ENCODE measurements at places on chromosomes 2 and 18.

DNA sequence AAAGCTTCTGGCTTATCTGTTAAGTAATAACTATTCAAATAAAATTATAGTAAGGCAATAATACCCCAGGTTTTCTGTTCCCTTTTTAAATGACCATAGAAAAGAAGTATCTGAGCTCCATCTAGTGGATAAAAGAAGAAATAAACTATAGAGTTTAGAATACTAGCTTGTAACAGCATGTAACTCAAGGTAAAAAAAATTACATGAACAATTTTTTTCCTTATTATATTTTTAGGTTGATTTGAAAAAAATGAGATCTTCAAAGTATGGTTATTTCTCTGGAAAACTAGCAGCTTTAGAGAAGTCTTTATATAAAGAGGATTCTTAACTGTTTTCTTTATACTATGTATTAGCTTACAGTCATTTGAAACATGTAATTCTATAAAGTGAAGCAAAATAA lies 58.1 kb downstream of the NCKAP1 start:
- DNase-seq: no peak

DNA sequence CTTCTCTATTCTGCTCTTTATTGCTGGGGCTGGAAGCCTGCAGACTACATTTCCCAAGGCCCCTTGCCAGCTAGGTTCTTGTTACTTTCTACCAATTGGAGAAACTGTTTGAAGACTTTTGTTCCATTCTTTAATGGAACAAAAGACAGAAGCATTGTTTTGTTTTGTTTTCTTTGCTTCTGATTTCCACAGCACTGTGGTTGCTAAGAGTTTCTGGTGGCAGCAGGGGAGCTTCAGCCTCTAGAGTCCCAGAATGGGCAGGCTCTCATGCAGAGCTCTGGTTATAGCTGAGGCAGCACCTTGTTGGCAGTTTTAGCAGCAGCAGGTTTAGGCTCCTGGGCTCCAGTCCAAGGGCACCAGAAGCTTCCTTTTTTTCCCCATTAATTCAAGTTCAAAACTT lies 234.3 kb downstream of the ETAA1 start:
- no peak for DNase-seq

DNA sequence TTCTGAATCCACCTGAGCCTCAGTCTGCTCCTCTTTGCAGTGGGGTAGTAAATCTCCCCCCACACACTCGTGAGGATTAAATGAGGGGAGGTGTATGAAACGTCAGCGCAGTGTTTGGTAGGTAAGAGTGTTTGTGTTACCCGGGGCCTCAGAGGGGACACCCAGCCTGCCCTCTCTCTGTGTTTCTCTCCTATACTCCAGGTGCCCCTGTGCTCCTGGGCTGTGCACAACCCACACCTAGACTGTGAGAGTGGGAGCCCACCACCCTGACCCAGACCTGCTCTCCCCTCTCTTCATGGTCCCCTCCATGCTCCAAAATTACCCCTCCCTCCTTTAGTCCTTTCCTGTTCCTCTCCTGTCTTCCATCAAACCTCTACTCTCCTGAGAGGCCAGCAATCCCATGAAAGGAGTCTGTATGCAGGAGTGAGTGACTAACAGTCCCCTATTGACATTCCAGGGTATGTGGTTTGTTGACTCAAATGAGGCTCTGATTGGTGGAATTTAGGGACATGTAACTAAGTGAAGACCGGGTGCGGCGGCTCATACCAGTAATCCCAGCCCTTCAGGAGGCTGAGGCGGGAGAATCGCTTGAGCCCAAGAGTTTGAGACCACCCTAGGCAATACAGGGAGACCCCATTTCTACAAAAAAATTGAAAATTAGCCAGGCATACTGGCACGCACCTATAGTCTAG lies 10.4 kb downstream of the CIB4 start:
- no peak for DNase-seq

DNA sequence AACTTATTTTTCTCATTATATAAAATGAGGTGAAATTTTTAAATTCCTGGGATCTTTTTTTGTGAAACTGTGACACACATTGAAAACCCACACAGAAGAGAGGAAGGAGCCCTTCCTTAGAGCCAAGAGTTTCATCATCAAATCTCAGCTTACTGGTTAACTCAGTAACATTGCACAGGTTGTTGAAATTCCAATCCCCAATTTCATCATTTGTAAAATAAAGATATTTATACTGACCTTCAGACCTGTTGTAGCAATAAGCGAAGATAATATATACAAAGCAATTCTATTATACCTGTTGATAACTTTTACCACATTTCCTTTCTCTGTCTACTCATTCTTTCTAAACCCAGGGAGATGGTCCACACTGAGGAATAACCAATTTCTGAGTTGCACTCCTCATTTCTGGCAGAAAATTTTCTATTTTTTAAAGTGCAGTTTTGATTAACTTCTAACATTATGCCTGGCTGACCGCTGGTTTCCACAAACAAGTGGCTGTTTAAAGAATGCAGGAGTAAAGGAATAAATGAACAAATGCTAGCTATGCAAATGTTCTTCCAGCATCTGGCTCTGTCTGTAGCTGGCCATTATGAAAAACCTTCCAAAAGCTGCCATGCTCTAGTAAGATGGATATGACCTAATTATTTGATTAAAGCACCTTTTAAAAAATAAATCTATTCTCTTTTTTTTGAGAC lies 105.7 kb upstream of the LINC00305 start:
- DNase-seq: no peak

DNA sequence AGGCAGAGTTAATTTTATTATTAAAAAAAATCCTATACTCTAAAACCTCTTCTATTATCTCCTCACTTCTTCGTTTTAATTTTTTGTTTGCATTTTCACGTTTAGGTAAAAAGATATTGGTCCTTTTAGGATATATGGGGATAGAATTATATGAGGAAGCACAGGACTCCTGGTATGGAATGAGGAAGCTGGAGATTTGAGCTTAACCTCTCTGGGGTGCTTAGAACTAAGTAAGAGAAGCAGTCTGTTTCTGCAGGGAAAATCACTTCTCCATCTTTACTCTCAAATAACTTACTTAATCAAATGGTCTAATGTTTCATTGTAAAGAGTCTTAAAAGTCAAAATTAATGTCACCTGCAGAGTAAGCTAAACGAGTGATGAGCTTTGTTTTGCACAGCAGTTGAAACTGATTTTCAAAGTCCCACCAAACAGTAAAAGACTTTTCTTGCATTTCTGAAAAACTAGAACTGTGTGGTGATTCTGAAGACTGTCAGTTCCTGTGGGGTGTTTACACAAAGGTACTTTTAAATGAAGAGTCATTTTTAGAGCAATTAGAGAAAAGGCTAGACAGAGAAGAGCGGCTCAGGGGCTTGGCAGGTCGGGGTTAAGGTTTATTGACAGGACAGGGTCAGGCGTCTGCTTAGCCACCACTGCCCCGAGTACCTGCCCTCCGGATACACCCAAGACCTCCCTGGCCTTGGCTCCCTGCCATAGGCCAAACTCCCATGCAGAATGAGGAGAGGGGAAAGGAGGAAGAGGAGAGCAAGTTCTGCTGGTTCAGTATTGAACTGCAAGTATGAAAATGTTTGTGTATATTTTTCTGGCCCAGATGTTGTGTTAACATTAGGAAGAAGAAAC lies 21.6 kb downstream of the METAP1D start:
- no peak for DNase-seq

DNA sequence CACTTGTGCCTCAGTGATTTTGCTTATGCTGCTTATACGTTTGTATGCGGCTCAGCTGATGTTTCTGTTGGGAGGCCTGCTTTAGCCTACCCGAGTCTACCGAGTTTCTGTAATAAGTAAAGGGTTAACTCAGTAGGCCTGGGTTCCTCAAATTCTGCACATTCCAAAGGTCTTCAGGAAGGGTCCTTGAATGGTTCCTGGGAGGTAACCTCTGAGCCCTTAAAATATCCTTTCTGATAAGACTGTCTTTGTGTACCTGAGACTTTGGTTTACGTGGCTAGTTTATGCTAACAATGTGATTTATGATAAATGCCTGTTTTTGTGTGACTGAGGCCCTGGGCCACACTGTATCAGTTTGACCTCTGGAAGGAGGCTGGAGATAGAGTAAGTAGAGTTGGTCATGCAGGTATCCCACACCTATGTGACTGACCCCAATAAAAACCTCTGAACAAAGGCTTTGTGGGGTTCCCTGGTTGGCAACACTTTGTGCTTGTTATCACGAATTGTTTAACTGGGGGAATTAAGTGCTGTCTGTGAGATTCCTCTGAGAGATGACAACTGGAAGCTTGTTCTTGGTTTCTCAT lies 18.9 kb upstream of the PNPT1 start:
- DNase-seq: no peak

- DNase-seq: no peak
These were observed 13.0 kb downstream of the DTNA start for GRCh38 chr18:34723143-34723542.

- no peak for DNase-seq
These were observed 142.1 kb downstream of the ARHGAP28 start for GRCh38 chr18:6871566-6871965.

DNA sequence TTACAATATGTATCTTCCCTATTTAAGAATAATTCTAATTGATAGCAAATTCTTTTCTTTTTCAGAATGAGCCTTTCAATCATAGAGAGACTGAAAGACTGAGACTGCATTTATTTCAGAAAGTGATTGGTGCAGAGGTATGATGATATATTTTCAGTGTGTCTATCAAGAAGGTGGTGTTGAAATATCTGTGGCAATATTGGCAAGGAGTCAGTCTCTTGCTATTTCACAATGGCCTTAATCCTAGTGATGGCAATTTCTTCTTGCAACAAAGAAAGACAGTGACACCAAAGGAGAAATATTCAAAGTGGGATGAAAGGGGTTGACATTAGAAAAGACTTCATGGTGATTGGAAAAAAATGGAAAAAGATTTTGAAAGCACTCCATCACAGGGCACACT lies 21.7 kb upstream of the ZBTB14 start:
- DNase-seq: no peak

GRCh38 chr2:85713836-85714235 lies 19.7 kb downstream of the GNLY start:
- DNase-seq: no peak

DNA sequence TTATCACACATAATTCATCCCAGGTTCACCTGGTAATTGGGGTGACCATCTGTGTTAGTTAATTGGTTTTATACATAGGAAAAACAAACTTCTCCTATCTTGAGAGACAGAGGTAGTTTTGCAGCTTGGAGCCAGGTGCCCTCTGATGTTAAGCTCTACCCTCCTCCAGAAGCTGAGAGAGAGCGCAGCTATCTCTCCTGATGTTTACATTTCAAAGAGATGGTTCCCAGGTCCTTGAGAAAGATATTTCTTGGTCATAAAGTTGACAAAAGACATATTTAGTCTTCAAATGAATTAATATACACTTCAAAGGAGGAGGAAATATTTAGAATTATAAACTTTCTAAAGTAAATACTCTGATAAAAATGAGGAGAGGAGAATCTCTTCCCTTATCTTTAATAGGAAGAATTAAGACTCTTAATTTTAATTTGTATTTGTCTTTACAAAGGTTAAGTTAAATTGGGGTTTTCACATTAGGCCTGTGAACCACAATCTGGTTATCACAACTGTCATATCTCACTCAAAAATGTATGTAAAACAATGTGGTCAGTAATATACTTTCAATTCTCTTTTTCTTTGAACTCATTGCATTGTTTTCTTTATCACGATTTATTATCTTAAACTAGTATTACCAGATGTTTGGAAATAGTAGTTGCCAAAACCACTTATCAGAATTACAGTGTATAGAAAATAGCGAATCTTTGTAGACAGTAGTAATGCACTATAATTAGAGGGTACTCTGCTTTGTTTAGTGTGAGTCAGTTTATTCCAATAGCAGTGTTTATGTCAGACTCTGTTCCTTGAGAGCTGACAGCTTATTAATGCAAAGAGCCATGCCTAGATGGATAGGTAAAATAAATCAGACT lies 26.8 kb downstream of the SERPINB4 start:
- no peak for DNase-seq

GRCh38 chr2:226088366-226088674 lies 688.8 kb downstream of the NYAP2 start:
- DNase-seq: no peak

- DNase-seq: no peak
These were observed 122.2 kb downstream of the ATP9B start for GRCh38 chr18:79191418-79191817.

GRCh38 chr18:73151086-73151485 lies 283.3 kb upstream of the NETO1 start:
- DNase-seq: no peak

GRCh38 chr2:142037066-142037465 lies 93.8 kb downstream of the LRP1B start:
- no peak for DNase-seq

- no peak for DNase-seq
These were observed 30.4 kb downstream of the ODC1 start for GRCh38 chr2:10417551-10418335.

DNA sequence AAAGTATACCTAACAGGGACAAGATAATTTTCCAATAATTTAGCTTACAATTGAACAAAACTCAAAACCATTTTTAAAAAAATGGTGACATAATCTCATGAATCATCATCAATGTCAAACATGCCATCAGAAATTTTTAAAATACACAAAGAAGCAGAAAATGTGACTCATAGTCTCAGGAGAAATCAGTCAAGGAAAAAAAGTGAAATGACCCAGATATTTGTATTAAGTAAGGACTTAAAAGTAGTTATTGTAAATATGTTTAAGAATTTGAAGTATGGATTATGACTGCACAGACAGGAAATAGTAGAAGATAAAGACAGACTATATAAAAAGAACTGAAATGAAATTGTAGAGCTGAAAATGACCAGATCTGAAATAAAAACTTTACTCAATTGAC lies 473.9 kb upstream of the SYT4 start:
- no peak for DNase-seq

GRCh38 chr2:172376505-172377125 lies 50.8 kb upstream of the ITGA6 start:
- DNase-seq: no peak

- no peak for DNase-seq
These were observed 19.0 kb upstream of the NPAS2 start for GRCh38 chr2:100800915-100801314.

GRCh38 chr2:54372361-54372760 lies 83.8 kb upstream of the SPTBN1 start:
- no peak for DNase-seq

GRCh38 chr2:28390241-28390745 lies 2.4 kb upstream of the FOSL2 start:
- DNase-seq: peak; percentile 60

DNA sequence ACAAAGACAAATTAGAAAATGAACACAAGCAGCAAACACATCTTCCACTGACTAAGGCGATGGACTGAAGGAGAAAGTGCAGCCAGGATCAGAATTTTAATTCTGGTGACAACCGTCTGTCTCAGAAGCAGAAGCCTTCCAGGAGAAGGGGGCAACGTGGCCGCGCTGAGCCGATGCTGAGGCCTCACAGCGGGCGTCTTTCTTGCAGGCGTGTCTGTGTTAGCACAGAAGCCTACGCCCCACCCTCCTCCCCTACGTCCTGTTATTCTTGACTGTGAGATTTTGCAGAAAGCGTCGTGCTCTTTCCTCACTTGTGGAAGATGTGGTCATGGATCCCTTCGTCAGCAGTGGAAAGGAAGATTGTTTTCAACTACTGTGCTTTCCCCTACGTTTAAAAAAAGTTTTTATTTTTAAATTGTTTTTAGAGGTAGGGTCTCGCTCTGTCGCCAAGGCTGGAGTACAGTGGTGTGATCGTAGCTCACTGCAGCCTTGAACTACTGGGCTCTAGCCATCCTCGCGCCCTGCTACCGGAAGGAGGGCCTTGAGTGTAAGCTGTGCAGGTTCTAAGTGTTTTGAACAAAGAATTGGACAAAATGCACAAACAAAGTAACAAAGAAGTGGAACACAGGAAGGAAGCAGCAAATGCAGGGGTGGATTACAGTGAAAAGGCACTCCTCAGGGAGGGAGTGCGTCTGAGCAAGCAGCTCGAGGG lies 422.0 kb downstream of the GALR1 start:
- DNase-seq: no peak

GRCh38 chr2:153138651-153139375 lies 339.7 kb downstream of the RPRM start:
- DNase-seq: no peak
